ENCODE measurements at places on chromosomes 11 and 22.

- no peak for DNase-seq
These were observed 192.0 kb upstream of the NAV2 start for GRCh38 chr11:19520681-19521080.

- DNase-seq = peak; percentile 54
These were observed 486 bp downstream of the STIM1 start for GRCh38 chr11:3855808-3856491.

DNA sequence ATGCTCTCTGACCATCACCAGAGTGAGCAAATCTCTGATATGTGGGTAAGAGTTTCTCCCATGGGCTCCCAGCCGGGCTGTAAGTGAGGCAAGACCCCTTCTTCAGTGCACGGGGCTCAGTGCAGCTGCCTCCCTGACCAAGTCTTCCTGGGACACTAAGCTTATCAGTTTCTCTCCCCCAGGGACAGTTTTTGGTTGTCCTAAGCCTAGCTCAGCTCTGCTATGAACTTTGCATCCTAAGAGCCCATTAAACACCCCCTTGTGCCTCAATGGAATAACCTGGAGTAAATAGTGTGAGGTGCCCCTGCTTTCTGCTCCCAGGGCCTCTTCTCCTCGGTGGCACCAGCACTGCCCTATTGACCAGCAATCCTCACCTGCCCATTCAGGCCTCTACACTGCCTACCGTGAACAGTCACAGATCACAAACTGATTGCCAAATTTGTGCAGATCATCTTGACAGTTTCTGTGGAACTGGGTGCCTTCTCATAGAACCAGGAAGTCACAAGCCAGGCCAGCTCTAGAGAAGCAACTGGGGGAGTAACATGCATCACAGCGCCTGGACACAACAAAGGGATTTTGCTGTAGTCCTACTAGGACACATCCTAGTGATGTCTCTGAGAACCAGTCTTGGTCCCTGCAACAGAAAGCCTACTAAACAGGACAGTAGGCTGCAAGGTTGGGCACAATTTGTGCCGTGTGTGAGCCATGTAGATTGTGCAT, 19.5 kb upstream of the IGLL5 start:
- DNase-seq = no peak

- DNase-seq = no peak
These were observed 47.3 kb upstream of the LRRC32 start for GRCh38 chr11:76717816-76718215.

GRCh38 chr22:44211946-44212930, 31.5 kb downstream of the PARVG start:
- peak; percentile 61 for DNase-seq

DNA sequence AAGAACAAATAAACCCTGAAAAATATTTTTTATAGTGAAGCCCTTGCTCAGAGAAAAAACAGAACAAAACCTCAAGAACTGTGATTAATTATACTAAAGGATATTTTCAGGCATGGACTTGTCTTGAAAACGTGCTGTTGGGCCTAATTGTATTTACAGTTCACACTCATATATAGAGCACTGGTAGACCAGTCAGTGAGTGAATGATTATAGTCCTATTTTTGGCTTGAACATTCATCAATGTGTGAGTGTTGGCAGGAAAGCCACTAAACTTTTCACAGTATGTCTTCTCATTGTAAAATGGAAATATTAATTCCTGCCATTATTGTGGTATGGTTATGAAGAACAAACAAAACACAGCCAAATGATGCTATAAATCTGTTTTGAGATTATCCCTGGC, 462.8 kb downstream of the KCNA4 start:
- DNase-seq = no peak

- no peak for DNase-seq
These were observed 96.2 kb downstream of the RASSF10 start for GRCh38 chr11:13105237-13105844.

- peak; percentile 27 for DNase-seq
These were observed at the start of gene UPB1 for GRCh38 chr22:24494528-24495364. Gene UPB1 (plus strand): TSS chr22:24495332. CDS start chr22:24495404, 72 bp downstream.

- no peak for DNase-seq
These were observed 37.5 kb downstream of the MPPED1 start for GRCh38 chr22:43449205-43449830.

GRCh38 chr11:127998421-127998820, 588.9 kb downstream of the ETS1 start:
- DNase-seq = no peak

DNA sequence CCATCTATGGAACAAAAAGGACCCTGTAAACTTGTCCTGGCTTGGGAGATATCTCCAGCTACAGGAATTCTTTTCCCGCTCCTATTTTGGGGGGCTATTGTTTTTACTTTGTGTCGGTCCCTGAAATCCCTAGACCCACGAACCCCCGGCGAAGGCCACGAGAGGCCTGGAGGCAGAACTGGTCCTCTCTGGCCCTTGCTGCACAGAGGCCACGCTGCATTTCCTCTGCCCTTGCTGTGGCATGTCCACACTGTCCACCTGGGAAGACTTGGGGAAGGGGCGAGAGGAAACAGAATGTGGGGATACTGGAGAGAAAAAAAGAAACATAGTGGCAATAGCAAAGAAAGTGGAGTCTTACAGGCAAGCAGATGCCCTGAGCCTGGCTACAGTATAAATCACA, 2.3 kb upstream of the ANO1 start:
- no peak for DNase-seq
